Posterior vena cava (tissue), 2 donors: ENCODE measurements at places on chromosomes 6 and 20. TPM values are rescaled to one million over a fixed set of nuclear protein-coding genes. Genes with fewer than 3 reads are reported as not detected.

The LY6G5B gene
- total RNA-seq: 9.5 TPM

The POPDC3 gene
- total RNA-seq: not detected

The AMD1 gene
- total RNA-seq: 39.7 TPM

The SLC12A5 gene
- total RNA-seq: not detected

The HLA-DRB1 gene
- total RNA-seq: 91.3 TPM

The PPIL6 gene
- total RNA-seq: 1.9 TPM

The TRIM40 gene
- total RNA-seq: not detected

The SPTLC3 gene
- total RNA-seq: 2.3 TPM

The BHLHE23 gene
- not detected for total RNA-seq

The WFDC12 gene
- not detected for total RNA-seq

The GSTA3 gene
- not detected for total RNA-seq

The LYRM4 gene
- total RNA-seq: 16.3 TPM

The FOXS1 gene
- 2.8 TPM for total RNA-seq

The HLA-F gene
- 61.8 TPM for total RNA-seq

The AVP gene
- not detected for total RNA-seq

The THBS2 gene
- total RNA-seq: 358 TPM

The RNF217 gene
- total RNA-seq: 29.2 TPM

The STMND1 gene
- not detected for total RNA-seq
